ENCODE measurements at places on chromosomes 12 and 14.

GRCh38 chr14:102827716-102828115, 50.5 kb downstream of the TRAF3 start:
- DNase-seq = no peak

GRCh38 chr14:68217791-68218340, 398.3 kb downstream of the RAD51B start:
- no peak for DNase-seq

- DNase-seq = no peak
Observed at GRCh38 chr14:61244009-61244408, 37.1 kb downstream of the TMEM30B start.

- DNase-seq = no peak
Observed at GRCh38 chr14:45705940-45706534, 453.0 kb upstream of the MIS18BP1 start.

- no peak for DNase-seq
Observed at GRCh38 chr12:127729381-127729780, 537.6 kb upstream of the TMEM132C start.

GRCh38 chr14:96634481-96634880, 132.3 kb downstream of the PAPOLA start:
- DNase-seq = no peak

- no peak for DNase-seq
Observed at GRCh38 chr14:99794151-99794780, 1.1 kb downstream of the EML1 start.

GRCh38 chr12:33994857-33995808, 27.2 kb upstream of the ALG10 start:
- no peak for DNase-seq

DNA sequence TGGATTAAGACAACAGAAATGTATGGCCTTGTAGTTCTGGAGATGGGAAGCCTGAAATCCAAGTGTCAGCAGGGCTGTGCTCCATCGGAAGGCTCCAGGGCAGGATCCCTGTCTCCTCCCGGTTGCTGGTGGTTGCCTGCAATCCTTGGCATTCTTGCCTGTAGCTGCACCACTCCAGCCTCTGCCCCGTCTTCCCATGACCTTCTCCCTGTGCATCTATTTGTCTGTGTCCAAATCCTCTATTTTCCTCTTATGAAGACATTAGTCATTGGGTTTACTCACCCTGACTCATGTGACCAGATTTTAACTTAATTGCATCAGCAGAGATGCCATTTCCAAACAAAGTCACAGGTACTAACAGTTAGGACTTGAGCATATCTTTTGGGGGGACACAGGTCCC, 15.1 kb downstream of the TUNAR start:
- DNase-seq = no peak

- DNase-seq = no peak
Observed at GRCh38 chr14:44833376-44834060, 128.2 kb downstream of the KLHL28 start.

GRCh38 chr12:122665759-122666158, 37.4 kb downstream of the HCAR2 start:
- DNase-seq = no peak

GRCh38 chr14:102578821-102579220, 13.6 kb upstream of the RCOR1 start:
- no peak for DNase-seq

- no peak for DNase-seq
Observed at GRCh38 chr12:125944446-125944845, 879.2 kb downstream of the AACS start.

GRCh38 chr12:93244514-93245077, 133.1 kb upstream of the NUDT4 start:
- DNase-seq = no peak

GRCh38 chr12:75548879-75549278, 37.5 kb upstream of the KRR1 start:
- DNase-seq = no peak

GRCh38 chr14:102671410-102671809, 79.0 kb downstream of the RCOR1 start:
- no peak for DNase-seq

DNA sequence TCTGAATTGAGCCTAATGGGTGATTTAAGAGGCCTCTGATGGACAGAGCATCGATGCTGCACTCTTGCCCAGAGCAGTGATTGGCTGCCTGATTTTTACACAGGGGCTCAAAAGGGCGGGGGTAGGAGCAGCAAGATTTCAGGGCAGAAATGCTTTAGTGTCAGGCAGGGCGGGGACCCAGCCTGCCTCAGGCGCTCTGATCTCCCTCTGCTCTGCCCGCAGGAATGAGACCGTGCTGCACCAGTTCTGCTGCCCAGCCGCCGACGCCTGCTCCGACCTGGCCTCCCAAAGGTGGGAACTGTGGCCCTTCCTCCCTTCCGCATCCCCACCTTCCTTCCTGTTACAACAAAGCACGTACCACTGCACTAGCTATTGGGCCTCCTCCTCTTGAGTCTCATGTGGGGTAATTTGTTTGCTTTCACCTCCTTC, 32.4 kb downstream of the IQSEC3 start:
- no peak for DNase-seq

DNA sequence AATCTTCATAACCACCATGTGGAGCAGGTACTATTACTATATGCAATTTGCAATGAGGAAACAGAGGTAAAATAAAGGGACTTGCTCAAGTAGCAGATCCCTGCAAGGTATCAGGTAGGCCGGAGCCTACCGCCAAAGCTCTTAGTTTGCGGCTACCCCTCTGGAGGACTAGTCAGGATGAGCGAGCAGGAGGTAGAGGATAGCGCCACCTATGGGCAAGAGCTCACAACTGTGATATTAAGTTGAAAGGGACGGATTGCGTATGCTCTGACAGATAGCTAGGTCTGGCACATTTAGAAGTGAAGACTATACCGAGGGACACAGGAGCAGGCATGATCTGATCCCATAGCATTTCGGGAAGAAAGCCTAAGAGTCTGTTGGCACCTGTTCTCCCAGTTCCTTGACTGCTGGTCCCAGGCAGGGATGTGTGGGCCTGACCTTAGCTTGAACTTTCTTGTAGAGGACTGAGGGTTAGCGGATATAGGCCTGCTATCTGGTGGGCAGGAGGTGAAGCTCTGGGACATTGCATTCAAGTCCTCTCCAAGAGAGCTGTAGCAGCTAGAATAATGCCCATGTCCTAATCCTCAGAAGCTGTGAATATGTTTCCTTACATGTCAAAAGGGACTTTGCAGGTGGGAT, 48.0 kb downstream of the SLC17A8 start:
- DNase-seq = peak; percentile 50

DNA sequence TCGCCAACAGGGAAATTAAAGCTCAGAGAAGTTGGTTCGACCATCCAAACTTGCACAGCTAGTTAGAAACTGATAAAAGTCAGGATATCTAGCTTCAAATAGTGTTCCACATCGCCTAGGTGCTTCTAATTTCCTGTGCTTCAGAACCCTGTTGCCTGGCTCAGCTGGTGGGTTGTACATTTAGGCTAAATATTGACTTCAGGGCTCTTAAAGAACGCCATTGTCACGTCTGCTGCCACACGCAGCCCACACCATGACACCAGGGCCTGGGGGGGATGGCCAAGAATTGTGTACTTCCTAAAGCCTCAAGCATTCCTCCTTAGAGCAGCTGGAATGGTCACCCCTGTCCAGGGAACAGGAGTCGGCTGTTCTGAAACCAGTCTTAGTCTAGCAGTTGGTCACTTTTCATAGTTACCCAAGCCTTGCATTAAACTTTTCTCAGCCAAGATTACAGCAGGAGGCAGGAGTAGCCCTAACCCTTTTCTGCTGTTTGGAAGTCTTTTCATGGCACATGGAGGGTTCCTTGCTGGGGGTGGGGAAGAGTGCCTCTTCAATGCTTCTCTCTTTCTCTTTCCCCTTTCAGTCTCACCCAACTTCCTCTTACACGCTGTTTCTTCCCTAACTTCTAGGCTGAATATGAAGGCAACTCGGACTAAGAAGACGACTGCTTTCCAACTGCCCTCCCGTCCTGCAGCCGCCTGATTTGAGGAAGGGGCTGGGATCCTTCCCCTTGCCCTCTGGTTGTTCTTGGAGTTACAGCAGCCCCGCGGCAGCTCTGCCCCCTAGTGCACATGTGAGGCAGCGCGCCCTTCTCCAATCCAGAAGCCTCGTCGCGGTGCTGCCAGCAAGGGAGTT, 17.1 kb downstream of the FOS start:
- DNase-seq = peak; percentile 57

- no peak for DNase-seq
Observed at GRCh38 chr12:124512667-124513296, 54.6 kb downstream of the NCOR2 start.

DNA sequence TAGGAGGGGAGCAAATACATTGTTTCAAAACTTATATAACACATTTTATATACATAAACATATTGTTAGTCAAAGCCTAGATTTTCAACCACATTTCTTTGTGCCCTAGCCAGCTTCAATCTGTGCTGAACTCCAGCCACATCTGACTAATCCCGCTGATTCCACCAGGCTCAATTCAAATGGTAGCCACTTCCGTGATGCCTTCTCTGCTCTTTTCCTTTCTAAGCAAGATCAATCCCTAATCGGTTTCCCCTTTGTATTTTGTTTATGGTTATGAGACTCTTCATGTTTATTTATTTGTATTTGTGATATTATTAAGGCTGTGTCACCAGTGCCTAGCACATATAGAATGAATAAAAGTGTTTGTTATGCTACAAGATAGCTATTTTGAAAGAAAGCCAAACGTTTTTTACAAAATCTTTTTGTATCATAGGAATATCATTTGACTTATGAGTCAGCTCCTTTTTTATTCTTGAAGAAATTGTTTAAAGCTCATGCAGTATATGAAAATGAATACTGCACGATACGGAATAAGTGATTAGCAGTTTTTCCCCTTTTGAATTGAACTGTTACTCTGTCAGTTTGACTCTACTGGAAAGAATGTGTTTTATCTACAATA, 110.2 kb downstream of the PLEKHA5 start:
- DNase-seq = no peak

- no peak for DNase-seq
Observed at GRCh38 chr14:62908506-62908905, 136.8 kb downstream of the KCNH5 start.

GRCh38 chr12:98022961-98023360, 492.4 kb upstream of the TMPO start:
- no peak for DNase-seq
